Fibroblast of upper back skin (primary cell): ENCODE measurements at places on chromosomes 5 and 9.

DNA sequence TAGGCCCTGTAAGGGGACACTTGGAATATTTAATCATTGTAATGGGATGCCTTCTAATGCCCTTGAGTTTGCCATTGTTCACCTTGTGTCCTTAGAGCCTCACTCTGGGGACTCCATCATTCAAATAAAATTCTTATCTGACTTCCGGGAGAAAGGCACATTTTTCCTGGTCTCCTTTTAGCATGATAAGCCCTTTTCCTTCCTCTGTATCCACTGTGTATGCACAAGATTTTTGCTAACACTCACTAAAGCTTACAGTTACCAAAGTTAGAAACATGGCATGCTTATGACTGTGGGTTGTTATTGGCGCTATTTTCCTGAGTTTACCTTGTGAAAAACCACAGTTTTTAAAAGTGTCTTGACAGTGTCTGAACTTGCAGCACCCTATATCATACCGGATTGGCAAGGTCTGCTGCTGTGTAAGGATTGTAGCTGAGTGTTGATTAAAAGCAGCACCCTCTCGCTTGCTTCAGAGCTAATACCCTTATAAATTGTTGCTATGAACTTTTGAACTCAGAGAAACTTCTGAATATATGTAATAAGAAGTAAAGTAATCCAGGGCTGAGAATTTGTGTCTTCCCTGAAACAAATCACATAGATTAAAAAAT lies 46.4 kb downstream of the SNCAIP start:
- DNase-seq, result no peak

DNA sequence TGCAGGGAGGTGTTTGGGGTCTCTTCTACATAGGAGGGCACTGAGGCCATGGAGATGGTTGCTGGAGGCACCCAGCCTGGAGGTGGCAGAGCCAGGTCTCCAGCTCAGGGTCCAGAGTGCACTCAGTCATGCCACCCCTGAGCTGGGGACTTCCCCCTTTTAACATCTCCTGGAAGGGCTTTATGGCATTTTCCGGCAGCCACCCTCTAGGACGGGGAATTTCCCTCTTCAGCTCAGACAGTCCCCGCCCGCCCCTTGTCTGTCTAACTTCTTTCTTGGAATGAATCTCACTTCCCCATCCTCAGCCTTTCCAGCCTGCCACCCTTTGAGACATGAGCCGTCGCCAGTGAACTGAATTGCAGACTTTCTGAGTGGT lies 49.9 kb downstream of the COL15A1 start:
- DNase-seq, result no peak

DNA sequence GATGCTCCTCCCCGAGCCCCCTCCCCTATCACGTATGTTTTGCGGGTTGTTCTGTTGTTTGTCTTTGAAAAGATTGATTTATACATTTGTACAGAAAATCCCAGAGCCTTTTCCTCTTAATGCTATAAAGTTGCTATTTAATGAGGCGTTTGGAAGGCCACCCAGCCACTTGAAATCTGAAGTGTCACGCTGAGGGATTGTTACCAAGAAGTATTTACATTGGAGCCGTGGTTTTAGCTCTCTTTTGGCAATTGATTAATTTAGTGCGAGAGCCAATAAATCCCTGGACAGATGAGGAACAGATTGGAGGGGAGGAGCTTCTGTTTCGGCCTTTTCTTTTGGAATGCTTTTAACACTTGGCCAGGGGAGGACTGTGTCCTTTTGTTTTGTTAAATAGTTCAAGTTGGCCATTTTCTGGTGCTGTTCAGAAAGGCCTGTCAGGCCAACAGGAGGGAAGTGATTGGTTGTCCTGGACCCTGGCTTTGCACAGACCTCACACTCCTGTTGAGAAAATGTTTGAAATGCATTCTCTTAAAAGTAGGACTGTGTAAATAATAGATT lies 250.2 kb downstream of the PDZD2 start:
- DNase-seq, result no peak

- DNase-seq, result peak; percentile 40
Measured at GRCh38 chr9:4009006-4009511, 290.8 kb downstream of the GLIS3 start.

DNA sequence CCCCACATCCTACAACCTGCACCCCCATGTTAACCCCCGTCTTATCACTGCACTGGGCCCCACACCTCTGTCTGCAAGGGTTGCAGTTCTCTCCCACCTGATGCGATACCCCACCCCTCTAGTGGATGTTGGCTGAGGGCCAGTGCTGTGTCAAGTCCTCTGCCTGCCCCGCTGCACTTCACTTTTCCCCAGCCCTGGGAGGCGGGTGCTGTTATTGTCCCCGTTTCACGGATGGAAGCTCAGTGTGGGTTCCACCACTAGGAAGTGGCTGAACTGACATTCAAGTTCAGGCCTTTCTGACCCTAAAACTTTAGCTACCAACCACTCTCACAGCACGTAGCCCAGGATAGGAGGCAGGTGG lies 3.5 kb downstream of the SNCB start:
- DNase-seq, result no peak

DNA sequence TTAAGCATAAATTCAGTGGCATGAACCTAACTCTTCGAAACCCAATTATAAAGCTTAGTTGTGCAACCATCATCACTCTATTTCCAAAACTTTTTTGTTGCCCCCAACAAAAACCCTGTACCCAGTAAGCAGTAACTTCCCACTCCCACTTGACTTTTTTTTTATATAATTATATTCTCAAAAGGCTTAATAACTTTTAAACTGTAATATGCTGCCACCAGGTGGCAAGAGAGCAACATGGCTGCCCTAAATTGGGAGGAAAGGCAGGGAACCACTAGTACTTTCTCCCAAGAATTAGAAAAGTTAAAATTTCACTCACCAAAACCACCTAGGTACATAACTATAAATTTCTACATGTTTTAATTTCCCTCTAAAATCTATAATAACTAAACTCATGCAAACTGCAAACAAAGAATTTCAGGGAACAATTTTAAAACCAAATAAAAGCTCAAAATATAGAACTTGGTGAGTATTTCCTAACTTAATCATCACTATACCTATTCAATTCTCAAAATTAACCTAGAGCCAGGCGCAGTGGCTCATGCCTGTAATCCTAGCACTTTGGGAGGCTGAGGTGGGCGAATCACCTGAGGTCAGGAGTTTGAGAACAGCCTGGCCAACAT lies 50.2 kb upstream of the RNF38 start:
- peak; percentile 48 for DNase-seq

GRCh38 chr9:101387871-101388506 lies 3.2 kb upstream of the BAAT start:
- DNase-seq, result peak; percentile 63

DNA sequence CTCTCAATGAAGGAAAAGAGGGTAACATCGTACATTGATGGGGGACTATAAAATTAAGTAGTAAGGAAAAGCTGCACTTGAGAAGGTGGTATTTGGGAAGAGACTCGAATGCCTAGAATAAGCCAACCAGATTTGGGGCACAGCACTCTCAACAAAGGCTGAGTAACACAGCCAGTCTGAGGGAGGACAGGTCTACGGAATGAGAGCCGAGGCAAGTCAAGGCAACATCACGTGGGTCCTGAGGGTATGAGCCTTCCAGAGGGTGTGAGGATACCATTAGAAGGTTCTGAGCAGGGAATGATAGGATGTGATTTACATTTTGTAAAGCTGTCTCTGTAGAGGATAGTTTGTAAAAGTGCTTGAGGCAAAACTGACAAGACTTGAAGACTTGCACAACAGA lies 434.1 kb downstream of the RAB3C start:
- DNase-seq, result no peak

DNA sequence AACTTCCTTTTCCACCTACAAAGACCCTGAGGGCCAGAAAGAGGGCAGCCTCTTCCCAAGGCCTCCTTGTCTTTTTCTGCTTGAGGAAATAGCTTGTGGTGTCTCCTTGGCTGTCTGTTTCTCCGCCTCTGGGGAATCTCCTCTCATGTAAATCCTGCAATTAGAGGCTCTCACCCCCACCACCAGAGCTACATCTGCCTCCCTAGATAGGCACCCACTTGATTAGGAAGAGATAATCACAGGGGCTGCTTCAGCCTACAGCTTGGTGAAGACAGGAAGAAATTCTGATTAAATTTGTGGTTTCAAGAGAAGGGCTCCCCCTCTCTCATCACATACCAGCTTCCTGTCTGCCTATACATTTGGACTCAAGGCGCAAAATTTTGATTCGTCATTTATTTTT lies 75.6 kb downstream of the TLR4 start:
- no peak for DNase-seq

DNA sequence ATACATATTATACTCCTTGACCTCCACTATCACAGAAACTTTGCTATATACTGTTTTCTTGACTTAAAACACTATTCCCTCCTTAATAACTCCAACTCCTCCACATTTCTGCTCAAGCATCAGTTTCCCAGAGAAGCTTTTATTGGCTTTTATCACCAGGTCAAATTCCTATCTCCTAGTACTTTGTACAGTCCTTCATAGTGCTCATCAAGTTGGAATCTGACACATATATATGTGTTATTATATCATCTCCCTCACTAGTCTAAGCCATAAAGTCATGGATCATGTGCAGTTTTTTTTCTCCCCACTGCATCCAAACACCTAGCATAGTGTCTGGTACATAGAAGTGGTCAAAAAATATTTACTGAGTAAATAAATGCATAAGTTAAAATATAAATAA lies 59.1 kb downstream of the BHMT start:
- DNase-seq, result no peak

DNA sequence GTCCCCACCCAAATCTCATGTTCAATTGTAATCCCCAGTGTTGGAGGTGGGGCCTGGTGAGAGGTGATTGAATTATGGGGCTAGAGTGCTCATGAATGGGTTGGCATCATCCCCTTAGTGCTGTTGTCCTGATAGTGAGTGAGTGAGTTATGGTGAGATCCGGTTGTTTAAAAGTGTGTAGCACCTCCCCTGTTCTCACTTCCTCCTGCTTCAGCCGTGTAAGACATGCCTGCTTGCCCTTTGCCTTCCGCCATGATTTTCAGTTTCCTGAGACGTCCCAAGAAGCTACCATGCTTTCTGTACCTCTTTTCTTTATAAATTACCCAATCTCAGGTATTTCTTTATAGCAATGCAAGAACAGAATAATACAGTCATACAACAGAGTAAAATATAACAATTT lies 742 bp upstream of the LECT2 start:
- DNase-seq, result no peak

GRCh38 chr5:136482206-136482605 lies 116.9 kb upstream of the TRPC7 start:
- DNase-seq, result no peak

DNA sequence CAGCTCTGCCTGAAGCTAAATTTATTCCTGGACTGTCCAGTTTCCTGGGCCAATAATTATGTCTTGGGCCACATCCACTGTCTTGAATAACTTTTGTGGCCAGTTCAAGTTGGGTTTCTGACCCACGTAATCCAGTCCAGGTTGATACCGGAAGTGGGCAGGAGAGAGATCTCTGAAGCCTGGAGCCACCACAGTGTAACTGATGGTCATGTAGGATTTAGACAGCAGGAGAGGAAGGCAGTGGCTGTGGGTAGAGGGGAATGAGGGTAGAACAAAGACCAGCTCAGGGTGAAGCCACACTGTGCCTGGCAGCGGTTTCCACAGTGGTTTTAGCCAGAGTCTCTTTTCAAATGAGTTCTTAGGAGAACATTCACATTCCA lies 30.2 kb downstream of the SH3PXD2B start:
- no peak for DNase-seq

DNA sequence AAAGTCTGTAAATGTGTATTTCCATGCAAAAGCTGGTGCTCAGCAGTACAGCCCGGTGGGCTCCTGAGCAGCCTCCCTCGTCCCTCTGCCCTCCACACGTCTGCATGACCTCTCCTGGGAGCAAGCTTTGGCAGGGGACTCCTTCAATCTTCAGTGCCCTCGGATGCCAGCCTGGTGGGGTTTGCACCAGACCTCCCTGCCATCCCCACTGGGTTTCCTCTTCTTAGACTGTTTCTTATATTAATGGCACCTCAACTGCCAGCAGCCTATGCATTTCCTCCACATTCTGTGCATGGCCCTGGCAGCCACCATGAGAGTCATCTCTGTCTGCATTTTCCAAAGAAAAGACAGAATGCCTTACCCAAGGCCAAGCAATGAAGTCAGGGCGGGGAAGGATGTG lies 108.4 kb downstream of the ROR2 start:
- no peak for DNase-seq

GRCh38 chr5:172509405-172509781 lies 55.1 kb upstream of the SH3PXD2B start:
- no peak for DNase-seq

GRCh38 chr9:76423216-76424177 lies 29.3 kb upstream of the RFK start:
- DNase-seq, result no peak

DNA sequence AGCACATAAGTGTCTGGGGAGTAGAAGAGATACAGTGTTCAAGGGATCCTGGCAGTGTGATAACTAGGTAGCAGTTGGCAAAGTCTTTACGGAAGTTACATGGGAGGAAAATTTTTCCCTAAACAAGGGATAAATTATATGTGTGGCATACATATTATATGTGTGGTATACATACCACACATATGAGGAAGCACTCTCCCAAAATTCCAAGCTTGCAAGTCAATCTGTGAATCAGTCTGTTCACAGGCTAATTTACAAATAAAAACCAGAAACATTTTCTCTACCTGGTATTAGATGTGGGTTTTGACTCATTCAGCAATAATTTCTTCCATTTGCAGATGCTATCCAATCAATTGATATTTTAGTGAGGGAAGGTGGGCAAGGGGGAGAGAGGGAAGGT lies 110.0 kb downstream of the ISOC1 start:
- peak; percentile 39 for DNase-seq

GRCh38 chr5:97149709-97150108 lies 7.3 kb upstream of the LIX1 start:
- DNase-seq, result no peak

DNA sequence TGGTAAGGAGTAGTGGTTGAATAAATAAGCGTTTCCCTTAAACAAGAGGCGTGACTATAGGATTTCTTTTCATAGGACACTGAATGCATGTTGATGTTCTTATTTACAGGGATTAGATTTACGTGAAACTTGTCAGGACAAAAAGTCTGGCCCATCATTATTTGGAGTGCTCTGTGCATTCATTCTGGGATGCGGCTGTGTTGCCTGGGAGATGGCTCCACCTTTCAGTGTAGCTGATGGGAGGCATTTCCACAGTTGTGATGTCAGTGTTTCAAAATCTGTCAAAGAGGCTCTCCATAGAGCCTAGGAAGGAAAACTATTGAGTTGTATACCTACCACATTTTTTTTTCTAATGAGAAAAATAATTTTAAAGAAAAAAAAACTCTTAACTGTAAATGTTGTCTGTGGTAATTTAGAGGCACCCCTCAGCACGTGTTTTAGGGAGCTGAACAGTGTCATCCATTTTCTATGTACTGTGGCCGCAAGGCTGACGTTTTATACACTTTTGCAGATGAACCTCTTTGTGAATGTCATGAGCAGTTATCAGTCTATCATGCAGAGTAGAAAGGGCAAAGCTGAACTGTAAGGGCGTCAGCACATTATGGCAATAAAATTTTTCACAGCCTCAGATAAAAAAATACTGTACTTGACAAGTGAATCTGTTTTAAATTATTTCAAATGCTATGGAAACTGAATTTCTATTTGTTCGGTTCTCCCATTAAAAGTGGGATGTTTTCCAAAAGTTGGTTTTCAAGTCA lies 202.7 kb downstream of the PBX3 start:
- peak; percentile 23 for DNase-seq

- peak; percentile 56 for DNase-seq
Measured at GRCh38 chr5:33726422-33727165, 165.2 kb downstream of the ADAMTS12 start.

GRCh38 chr9:136488247-136489214 lies 5.7 kb upstream of the SEC16A start:
- DNase-seq, result peak; percentile 23

- DNase-seq, result no peak
Measured at GRCh38 chr5:162916368-162916767, 521.0 kb upstream of the CCNG1 start.
